ENCODE measurements at places on chromosomes 3 and 15. TPM values are rescaled to one million over a fixed set of nuclear protein-coding genes. Genes with fewer than 3 reads are reported as not detected.

Gene COL8A1
- 726 TPM for total RNA-seq

Gene TNNC1
- 5.5 TPM for total RNA-seq

Gene PLD1
- 40.7 TPM for total RNA-seq

Gene ASB14
- not detected for total RNA-seq

Gene MESP2
- total RNA-seq, result 0.32 TPM

Gene CACNA1D
- total RNA-seq, result 0.97 TPM

Gene HRG
- total RNA-seq, result not detected

Gene GNAT1
- total RNA-seq, result not detected

Gene DNAH12
- total RNA-seq, result under 0.01 TPM

Gene ADAMTS9
- 5.8 TPM for total RNA-seq

Gene MME
- 1,611 TPM for total RNA-seq

Gene CEP19
- 3.0 TPM for total RNA-seq

Gene ACOX2
- 24.7 TPM for total RNA-seq

Gene GHSR
- total RNA-seq, result not detected

Gene PLCH1
- 0.32 TPM for total RNA-seq

Gene KBTBD12
- not detected for total RNA-seq

Gene FOXL2
- total RNA-seq, result 8.3 TPM

Gene MAPKAPK3
- 54.0 TPM for total RNA-seq

Gene PTX3
- 515 TPM for total RNA-seq

Gene AADAC
- not detected for total RNA-seq

Gene MED12L
- total RNA-seq, result 0.85 TPM

Data from hair follicle dermal papilla cell (primary cell).